ENCODE measurements at places on chromosomes 12 and 14. TPM values are rescaled to one million over a fixed set of nuclear protein-coding genes. Genes with fewer than 3 reads are reported as not detected.

The LRP1 gene
- total RNA-seq: 4.8 TPM

The LMO3 gene
- total RNA-seq: not detected

The ASPG gene
- total RNA-seq: 0.30 TPM

The IAPP gene
- total RNA-seq: not detected

The E2F7 gene
- 5.7 TPM for total RNA-seq

The GLI1 gene
- total RNA-seq: 1.3 TPM

The KIF26A gene
- 0.25 TPM for total RNA-seq

The COL2A1 gene
- 0.14 TPM for total RNA-seq

The GTF2H3 gene
- 66.7 TPM for total RNA-seq

The KRT80 gene
- not detected for total RNA-seq

The TMEM106C gene
- total RNA-seq: 124 TPM

All from activated T-cell treated with anti-CD3 and anti-CD28 coated beads, Interleukin-2, amount 50 U/mL, for 72 hours (primary cell).